CD4-positive, alpha-beta T cell treated with Interleukin-4 for 1 hour (primary cell): ENCODE measurements at places on chromosomes 2 and 18.

- DNase-seq = no peak
Measured at GRCh38 chr2:221423210-221423804, 148.8 kb downstream of the EPHA4 start.

DNA sequence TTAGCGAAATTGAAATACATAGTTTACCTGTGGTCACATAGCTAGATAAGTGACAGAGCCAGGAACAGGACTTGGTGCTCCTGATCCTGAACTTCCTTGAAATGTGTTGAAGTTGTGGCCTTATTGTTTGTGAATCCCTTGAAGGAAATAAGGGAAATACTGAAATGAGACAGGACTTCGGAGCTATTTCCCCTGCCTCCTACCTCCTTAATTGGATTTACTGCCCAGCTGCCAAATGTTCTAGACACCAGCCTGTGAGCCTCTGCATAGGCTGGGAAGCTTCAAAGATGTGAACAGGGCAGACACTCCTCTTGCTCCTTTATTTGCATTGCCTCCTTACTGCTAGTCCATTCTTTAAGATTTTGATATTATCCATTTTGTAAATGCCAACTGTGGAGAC, 135.2 kb downstream of the PRPF40A start:
- DNase-seq = no peak

GRCh38 chr2:79820281-79820680, 307.4 kb downstream of the CTNNA2 start:
- no peak for DNase-seq

GRCh38 chr2:237491515-237492118, 4.6 kb downstream of the MLPH start:
- DNase-seq = no peak

GRCh38 chr18:75289761-75290160, 79.2 kb downstream of the TSHZ1 start:
- no peak for DNase-seq

DNA sequence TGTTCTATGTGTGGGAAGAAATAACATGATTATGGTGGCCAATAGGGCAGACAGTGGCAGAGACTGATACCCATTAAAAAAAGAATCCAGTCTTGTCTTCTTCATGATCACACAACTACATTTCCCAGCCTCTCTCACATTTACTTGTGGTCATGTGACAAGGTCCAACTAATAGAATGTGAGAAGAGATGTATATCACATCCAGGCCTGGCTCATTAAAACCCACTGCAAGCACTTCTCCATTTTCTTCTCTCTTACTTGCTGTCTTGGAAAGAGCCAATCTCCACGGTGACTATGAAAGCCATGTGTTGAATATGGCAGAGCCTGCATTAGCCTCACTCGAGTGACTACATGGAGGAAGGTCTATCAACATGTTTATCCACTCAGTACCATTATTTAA, 306.2 kb upstream of the ZEB2 start:
- DNase-seq = no peak

DNA sequence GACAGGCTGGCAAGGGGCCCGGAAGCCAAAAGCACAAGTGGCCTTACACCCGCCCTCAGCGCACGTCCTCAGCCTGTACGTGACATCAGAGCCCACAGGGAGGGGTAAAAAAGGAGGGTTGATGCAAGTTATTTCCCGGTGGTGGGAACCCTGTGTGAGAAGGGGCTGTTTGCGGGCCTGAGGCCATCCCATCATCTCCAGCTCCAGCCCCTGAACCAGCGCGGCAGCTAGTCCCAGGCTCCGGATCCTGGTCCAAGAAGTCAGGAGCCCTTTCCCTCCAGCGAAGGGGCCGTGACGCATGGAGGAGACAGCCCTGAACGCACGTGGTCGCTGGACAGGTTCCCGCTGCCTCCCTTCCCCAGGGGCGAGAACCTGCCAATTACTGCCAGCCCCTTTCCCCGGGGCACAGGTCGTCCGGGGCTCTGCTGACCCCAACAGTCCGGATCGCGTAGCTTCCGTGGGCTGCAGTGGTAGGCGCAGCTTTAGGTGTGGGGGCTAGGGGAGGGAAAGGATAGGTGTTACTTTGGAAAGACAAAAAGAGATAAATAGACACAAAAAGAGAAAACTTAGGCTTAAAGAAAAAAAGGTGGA, 1.3 kb upstream of the LRP2 start:
- peak; percentile 16 for DNase-seq
